ENCODE measurements at places on chromosomes 3 and 15. TPM values are rescaled to one million over a fixed set of nuclear protein-coding genes. Genes with fewer than 3 reads are reported as not detected.
A peak's percentile ranks its signal among the peaks of the same experiment; 100 is the strongest.

- 0 out of 2 replicates have a peak, but pooled peaks cover 3% of the 10 kb centered on the region for H3K4me1 ChIP-seq
- DNase-seq = no peak
- peaks cover 41% of the 10 kb centered on the region for H3K27me3 ChIP-seq
- peak within 1 kb of the TSS; percentile 50 for H3K4me3 ChIP-seq
- no peak within 1 kb of the TSS for H3K27ac ChIP-seq
These were observed at the start of gene BOC for GRCh38 chr3:113211330-113212149. Gene BOC (plus strand): TSS chr3:113211557. CDS start chr3:113249803, 38,246 bp downstream.

DNA sequence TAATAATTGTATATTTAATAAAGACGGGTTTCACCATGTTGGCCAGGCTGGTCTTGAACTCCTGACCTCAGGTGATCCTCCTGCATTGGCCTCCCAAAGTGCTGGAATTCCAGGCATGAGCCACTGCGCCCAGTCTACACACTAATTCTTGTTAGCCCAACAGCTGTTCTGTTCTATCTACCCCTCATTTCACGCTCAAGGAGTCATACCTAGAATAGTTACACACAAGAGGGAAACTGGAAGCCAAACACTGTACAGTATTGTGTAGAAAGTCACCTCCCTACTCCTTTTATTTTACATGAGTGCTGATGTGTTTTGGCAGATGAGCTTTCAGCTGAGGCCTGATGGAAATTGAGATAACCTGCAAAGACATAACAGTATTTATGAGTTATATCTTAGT, 13.4 kb upstream of the CTDSPL2 start:
- H3K27ac ChIP-seq = no peak overlapping the region
- H3K4me1 ChIP-seq = no peaks in the 10 kb centered on the region
- DNase-seq = no peak
- no peaks in the 10 kb centered on the region for H3K27me3 ChIP-seq
- H3K4me3 ChIP-seq = no peak overlapping the region

The TOPAZ1 gene
- total RNA-seq = not detected

DNA sequence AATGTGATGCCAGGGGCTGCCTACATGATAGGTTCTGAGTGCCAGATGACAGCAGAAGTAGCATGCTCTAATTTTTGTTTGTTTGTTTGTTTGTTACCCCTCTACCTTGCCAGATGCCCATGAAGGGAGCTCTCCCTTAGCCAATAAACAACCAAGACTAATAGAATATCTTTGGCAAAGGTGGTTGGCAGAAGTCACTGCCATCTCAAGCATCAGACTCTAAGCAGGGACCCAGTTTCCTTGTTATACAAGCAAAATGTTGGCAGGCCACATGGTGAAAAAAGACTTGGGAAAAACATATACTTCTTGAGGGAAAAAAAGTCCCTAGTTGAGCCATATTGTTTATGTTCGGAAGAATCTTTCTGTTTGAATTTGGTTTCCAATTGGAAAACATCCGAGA, 609.0 kb upstream of the CFAP20DC start:
- no peaks in the 10 kb centered on the region for H3K27me3 ChIP-seq
- H3K4me1 ChIP-seq = no peaks in the 10 kb centered on the region
- DNase-seq = no peak
- no peaks in the 10 kb centered on the region for H3K36me3 ChIP-seq
- H3K27ac ChIP-seq = no peak overlapping the region
- no peak overlapping the region for H3K4me3 ChIP-seq

GRCh38 chr15:69398491-69398891, 15.7 kb upstream of the KIF23 start:
- H3K36me3 ChIP-seq = no peaks in the 10 kb centered on the region
- peaks cover 3% of the 10 kb centered on the region for H3K4me1 ChIP-seq
- H3K4me3 ChIP-seq = no peak overlapping the region
- H3K27me3 ChIP-seq = no peaks in the 10 kb centered on the region
- no peak overlapping the region for H3K27ac ChIP-seq
